Bone marrow (tissue), 2 donors: ENCODE measurements at places on chromosomes 13 and 19.

DNA sequence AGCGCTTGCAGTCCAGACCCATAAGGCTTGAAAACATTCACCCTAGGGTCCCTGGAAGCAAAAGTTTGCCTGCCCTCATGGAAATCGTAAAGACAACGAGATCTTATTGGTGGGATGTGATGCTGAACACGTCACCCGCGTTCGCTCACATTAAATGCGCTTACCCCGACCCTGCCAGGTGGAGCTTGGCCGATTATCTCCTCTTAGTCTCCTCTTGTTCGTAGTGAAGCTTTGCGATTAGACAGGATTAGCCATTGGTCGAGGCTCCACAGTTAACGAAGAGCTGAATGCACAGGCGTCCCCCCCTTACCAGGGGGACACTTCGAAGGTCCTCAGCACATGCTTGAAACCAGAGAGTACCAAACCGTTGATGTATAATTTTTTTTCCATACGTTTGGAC, 16.0 kb upstream of the KDM4B start:
- no peak for DNase-seq

DNA sequence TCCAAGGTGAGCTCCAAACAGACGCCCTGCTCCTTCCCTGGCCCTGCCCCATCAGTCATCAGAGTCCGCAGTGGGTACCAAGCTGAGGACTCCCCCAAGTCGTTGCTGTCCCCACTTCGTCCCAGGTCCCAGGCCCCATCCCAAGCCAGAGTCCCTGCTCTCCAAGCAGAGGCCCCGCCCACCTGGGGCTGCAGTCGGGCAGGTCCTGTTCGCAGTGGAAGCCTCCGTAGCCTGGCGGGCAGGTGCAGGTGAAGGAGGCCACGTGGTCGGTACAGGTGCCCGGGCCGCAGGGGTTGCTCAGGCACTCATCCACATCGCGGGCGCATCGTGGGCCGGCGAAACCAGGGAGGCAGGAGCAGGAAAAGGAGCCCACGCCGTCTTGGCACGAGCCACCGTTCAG, 19.4 kb downstream of the NOTCH3 start:
- no peak for DNase-seq

GRCh38 chr19:5993648-5994358, 15.9 kb upstream of the RANBP3 start:
- DNase-seq: no peak

- DNase-seq: no peak
Observed at GRCh38 chr13:80074143-80074752, 266.7 kb downstream of the SPRY2 start.

GRCh38 chr13:35871561-35871960, 259.6 kb downstream of the DCLK1 start:
- no peak for DNase-seq

DNA sequence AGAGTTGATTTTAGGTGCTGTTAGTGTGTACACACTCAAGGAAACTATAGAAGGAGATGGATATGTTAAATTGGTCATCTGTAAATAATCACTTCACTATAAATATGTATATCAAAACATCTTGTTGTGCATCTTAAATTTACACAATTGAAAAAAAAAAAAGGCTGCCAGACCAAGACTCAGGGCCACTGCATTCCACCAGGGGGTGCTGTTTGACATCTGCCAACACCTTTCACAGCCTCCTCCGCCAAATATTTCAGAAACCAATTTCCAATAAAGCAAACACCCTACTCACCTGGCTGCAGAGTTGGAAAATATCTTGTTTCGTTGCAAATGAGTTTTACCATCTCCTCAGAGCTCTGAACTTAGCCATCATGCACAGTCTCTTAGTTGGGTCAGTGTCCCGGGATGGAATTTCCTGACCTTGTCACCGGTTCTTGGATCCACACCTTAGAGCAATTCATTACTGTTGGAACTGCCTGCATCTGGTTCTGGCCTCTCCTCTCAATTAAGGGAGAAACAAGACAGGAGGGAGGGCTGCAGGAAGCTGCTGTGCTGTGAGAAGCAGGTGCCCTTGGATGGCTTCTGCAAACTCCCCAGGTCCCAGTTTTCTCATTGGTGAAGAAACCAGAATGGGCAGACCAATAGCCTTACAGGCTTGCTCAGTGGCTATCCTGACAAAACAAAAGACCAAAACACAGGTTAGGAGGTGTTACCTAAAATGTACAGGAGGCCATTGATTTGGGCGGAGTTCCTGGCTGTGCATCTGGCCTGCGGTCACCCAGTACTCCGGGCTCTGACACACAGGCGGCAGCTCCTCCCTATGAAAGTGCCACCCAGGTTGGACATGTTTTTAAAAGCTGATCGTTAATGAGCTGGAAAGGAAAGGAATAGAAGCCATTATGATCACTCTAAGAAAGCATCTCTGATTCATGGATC, 746.6 kb downstream of the UQCRFS1 start:
- DNase-seq: peak; percentile 10

DNA sequence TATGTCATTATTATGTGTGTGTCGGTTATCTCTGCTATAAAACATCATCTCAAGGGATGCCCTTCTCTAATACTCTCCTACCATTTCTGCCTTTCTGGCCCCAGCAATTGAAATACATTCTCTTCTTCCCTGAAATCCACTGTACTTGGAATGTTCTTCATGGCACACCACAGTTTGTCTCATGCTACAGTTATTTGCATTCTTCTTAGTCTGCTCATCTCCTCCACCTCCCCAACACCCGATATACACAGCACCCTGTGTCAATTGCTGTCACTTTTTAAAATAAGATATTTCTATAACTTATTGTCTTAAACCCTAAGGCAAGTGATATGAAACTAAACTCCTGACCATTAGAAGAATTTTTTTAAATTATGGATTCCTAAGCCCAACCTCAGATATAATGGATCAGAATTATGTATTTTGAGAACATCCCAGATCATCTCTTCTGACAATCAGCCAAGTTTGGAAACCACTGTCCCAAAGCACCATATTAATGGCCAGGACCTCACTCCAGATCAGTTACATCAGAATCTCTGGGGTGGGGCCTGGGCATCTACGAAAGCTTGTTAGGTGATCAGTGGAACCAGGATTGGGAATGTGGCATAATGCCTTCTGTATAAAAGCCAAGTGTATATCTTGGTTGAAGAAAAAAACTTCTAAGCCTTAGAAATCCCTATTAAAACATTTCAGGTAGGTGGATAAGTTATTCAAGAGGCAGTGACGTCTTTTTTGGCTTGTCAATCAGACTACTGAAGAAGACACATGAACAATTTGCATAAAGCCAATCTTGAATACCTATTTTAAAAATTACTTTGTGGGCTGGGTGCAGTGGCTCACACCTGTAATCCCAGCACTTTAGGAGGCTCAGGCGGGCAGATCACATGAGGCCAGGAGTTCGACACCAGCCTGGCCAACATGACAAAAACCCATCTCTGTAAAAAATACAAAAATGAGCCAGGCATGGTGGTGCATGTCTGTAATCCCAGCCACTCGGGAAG, 30.0 kb upstream of the KBTBD7 start:
- no peak for DNase-seq

- DNase-seq: peak; percentile 23
Observed at GRCh38 chr19:35869327-35870123, 1.2 kb downstream of the APLP1 start.

DNA sequence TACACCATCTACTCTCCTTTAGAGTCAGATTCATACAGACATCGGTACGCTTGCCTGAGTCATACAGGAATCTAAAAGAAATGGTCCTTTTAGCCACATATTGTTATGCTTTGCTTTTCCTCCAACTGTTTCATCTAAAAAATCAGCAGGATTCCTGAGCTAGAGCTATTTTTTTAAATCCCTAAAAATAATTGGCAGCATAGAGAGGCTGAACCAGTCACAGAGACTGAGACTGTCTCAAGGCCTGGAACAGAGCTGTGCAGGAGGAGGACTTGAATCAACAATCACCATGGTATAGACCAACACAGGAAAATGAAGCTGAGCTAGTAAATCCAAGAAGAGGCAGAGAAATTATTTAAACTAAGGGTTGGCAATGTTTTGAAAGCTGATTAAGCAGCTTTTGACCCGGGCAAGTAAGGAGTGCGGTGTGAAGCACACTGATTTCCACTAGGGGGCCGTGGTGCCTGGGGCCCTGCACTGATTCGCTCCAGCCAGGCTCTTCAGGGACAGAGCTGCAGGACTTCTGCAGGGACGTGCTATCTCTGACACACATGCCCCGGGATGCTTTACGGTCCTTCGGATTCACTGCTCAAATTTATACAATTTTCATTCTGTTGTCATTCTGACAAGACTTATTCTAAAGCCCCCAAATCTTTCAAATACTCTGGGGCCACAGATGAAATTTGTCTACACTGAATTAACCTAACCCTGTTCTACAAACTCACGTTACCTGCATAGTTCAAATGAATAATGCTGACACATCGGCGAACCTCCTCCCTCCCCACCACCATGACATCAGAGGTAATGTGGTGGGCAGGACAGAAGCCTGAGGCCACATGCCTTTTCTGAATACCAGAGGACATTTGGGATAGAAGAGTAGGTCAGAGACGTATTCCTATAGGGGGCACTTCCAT, 87.6 kb upstream of the SLC15A1 start:
- DNase-seq: peak; percentile 45

GRCh38 chr13:100535426-100536135, 53.0 kb downstream of the GGACT start:
- DNase-seq: no peak

GRCh38 chr13:27403727-27404385, 20.6 kb upstream of the GTF3A start:
- DNase-seq: no peak

DNA sequence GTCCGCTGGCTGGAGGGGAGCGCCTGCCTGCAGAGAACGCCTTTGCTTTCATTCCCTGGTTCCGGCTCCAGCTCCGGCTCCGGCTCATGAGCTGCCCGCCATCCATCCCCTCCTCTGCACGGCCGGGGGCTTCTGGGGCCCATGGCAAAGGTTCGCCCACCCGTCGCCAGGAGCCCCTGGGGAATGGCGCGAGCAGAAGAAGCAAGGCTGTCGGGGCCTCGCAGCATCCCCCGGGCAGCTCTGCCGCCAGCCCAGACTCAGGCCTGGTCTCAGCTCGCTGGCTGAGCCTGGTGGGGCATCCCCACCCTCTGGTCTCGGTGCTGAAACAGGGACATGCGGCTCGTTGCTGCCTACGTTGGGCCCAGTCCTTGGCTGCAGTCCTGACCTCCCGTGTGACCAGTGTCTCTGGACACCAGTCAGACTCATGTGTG, 96.8 kb downstream of the KDM4B start:
- no peak for DNase-seq

DNA sequence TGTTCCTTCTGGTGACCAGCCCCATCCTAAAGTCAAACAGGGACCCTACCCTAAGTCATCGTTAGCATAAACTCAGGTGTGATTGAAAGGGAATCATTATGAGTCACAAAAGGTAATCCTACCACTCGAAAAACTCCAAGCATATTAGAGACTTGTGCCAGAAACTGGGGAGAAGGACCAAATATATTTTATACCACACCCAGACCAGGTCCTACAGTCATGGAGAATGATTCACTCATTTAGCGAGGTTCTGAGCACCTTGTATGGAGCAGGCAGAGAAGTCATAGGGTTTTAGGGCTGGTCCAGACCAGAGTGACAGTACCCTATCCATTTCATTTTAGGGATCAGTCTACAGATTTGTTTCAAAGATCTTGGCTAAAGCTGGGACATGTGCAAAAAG, 149.5 kb downstream of the SLC7A1 start:
- no peak for DNase-seq

DNA sequence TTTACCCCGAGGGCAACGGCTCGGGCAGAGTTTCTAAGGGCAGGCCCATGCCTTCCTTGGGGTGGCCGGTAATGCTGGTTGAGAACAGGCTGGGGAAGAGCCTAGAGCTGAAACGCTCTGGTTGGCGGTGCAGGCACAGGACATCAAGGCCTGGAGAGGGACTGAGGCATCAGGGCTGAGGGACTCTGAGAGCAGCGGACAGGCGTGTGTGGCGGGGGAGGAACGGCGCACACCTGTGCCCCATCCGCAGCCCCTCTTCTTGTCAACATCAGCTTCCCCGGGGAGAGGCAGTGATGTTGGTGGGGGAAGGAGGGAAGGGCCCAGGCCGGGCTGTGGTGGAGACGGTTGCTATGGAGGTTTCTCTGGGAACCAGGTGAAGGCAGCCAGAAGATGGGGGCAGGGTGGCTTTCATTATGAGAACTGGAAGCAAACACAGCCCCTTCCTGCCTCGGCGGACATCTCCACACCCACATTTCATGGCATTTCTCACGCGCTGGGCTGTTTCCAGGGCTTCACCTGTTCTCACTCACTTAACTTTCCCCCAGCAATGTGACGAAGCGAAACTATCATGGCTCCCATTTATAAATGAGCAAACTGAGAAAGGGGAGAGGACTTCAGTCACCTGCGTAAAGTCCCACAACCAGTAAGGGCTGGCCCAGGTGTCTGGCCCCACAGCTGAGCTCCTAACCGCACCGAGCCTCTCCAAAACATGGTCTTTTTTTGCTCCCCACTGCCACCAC, 8.2 kb upstream of the ATF5 start:
- no peak for DNase-seq

GRCh38 chr13:66322193-66322740, 907.9 kb downstream of the PCDH9 start:
- no peak for DNase-seq

DNA sequence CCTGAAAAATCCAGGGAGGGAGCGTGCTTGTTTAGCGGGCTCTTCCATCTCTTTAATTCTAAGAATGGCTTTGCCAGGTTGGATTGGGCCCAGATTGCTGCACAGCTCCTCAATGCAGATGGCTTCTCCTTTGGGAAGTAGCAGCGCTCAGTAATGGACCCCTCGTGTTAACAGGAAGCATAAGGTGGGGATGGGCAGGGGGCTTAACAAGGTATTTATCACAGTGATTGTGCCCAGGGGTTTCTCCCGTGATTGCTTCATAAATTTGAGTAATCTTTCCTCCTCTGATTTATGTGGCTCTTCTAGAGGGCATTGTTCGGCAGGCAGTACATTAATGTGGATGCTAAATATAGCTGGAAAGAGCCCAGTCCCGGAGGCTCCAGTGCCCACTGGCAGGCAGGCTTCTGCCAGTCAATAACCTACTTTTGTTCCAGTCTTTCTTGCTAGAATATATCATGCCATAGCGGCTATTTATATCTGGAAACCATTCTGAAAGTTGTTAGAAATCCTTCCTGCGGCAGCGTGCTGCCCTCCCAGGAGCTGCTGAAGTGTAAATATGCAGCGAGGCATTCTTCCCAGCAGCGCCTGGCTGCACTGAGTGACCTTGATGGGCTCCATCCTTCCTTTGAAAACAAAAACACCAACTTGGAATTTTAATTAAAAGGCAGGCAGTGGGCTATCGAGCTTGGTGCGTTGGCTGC, 65.0 kb downstream of the FGF9 start:
- no peak for DNase-seq
